ENCODE measurements at places on chromosomes 12 and 14.

DNA sequence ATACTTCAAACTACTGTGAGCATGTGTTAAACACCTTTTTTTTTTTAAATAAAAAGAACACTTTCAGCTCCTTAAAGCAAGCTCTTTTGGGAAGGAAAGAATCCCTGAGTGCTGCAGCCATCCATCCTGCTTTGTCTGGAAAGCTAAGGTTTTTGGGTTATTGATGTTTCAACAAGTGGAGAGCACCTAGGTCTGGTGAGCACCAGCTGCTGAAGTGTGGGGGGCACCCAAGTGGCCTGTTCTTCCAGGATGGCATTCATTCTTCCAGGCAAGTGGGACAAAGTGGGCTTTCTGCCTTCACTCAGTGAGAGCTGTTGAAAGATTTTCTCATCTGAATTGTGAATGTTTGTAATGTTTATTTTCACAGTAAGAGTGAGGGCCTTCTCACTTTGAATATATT, 49.9 kb downstream of the BORCS5 start:
- DNase-seq = no peak

DNA sequence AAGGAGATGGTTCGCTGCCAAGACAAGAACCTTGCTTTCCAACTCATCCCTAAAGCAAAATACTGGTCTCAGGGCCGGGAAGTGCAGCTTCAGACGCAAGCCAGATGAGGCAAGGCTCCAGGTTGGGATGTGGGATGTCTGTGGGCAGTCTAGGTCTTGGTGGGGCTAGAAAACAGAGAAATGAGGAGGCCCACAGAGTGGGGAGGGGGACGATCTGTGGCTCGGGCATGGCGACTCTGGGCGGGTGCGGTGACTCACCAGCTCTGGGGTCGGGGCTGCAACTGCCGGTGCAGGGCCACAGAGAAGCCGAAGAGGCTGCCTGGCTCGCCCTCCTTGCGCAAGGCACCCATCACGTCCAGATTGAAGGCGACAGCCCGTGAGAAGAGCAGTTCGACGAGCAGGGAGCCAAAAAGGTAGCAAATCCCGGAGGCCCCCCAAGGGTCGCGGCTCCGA, 459 bp downstream of the ITGA7 start:
- no peak for DNase-seq

- DNase-seq = no peak
Observed at GRCh38 chr14:103259801-103260628, 74.0 kb upstream of the EIF5 start.

- peak; percentile 100 for DNase-seq
Observed at GRCh38 chr14:68695326-68695768, 97.5 kb downstream of the ZFP36L1 start.

- no peak for DNase-seq
Observed at GRCh38 chr12:12934556-12934955, 17.4 kb downstream of the GPRC5D start.

- peak; percentile 56 for DNase-seq
Observed at GRCh38 chr12:95918194-95918993, 24.0 kb downstream of the CCDC38 start.

DNA sequence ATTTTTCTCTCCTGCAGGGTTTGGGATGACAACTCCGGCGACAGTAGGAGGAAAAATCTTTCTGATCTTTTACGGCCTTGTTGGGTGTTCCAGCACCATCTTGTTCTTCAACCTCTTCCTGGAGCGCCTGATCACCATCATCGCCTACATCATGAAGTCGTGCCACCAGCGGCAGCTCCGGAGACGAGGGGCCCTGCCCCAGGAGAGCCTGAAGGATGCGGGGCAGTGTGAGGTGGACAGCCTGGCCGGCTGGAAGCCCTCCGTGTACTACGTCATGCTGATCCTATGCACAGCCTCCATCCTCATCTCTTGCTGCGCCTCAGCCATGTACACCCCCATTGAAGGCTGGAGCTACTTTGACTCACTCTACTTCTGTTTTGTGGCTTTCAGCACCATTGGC, 72.3 kb upstream of the PSMC1 start:
- DNase-seq = no peak

- DNase-seq = no peak
Observed at GRCh38 chr14:36430662-36431084, 89.4 kb downstream of the NKX2-1 start.

DNA sequence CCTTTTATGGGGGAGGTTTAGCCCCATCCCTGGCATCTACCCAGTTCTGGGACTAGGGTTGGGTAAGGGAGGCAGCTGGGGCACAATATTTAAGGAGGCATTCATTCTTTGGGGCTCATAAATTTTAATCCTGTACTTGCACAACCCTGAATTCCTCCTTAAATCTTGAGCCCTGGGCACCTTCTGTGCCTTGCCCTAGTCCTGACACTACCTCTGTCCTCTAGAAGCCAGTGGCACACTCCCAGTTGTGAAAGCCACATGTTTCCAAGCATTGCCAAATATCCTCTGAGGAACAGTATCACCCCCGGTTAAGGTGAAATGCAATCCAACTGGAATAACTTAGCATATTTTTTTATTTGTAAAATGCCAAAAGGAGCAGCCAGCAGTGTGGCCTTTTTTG, 36.6 kb downstream of the SLC16A7 start:
- DNase-seq = peak; percentile 14

- no peak for DNase-seq
Observed at GRCh38 chr12:42420395-42420794, 94.4 kb downstream of the PPHLN1 start.

- no peak for DNase-seq
Observed at GRCh38 chr14:34398024-34398423, 64.0 kb downstream of the SPTSSA start.

DNA sequence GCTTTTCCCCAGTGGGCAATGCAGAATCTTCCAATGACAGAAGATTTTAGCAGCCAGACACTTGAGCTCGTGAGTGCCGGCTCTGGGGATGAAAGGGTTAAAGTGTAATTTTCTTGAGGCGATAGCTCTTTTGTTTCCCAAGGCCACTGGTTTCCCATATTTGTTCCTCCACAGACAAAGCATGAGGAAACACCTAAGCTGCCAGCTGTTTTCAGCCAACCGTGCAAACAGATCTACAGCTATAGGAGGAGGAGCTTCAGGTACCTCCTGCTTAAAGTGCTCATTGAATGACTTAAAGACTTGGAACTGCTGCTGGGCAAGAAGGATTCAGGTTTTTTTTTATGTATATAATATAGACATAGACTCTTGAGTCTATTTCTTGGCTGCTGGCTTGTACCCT, 1311.5 kb downstream of the TMEM121 start:
- no peak for DNase-seq

DNA sequence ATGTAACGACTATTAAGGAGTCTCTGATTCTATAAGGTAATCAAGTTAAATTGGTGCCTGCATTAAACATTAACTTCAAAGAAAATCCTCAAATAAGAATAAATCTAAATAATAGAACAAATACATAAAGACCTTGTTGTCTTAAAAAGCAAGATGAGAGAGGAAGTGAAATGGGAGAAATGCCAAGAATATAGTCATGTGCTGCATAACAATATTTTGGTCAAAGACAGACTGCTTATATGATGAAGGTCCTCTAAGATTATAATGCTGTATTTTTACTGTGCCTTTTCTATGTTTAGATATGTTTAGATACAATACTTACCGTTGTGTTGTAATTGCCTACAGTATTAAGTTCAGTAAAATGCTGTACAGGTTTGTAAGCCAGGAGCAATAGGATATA, 213.6 kb downstream of the C12orf42 start:
- DNase-seq = no peak

GRCh38 chr14:23694085-23694948, 58.2 kb downstream of the DHRS2 start:
- no peak for DNase-seq

DNA sequence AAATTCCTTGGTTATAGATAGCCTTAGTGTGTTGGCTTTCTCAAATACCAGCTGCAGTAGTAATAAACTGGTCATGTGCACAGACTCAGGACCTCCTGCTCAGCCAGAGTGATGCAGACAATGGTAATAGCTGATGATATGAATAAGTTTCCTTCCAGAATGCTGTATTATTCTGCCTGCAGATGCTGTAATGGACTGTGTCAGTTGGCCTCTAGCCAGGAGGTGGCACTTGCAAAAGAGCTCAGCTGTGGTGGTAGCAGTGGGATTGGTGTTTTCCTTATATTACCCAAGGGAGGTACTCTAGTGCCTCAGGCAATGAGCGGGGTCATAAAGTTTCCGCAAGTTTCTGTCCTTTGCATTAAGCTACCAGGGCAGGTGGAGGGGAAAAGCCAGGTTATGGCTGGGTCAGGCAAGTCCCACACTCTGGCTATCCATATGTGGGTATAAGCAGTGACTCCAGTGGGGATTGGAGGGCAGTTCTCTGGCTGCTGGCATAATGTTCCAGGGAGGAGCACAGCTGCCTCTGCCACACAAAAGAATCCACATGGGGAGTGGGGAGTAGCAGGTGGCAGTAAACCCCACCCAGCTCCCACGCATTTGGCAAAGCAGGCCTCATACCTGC, 14.0 kb upstream of the MUCL1 start:
- no peak for DNase-seq

GRCh38 chr12:124169577-124170284, 125.2 kb upstream of the RFLNA start:
- no peak for DNase-seq

- DNase-seq = peak; percentile 57
Observed at GRCh38 chr12:27922531-27923139, 49.9 kb downstream of the PTHLH start.

DNA sequence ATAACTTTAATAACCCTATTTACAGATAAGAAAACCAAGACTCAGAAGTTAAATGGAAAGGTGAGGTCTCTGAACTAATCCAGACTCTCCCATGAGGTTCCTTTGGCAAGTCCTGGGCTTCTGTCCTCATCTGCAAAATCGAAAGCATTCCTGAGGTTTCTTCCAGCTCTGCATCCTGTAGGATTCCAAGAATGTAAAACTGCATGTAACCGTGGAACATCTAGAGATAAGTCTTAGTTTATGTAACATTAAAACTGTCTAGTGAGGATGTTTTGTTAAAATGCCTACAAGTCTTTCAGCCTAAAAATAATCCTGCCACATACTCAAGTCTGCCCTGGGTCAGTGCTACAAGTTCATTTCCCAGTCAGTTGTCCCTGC, 7.3 kb upstream of the ITFG2 start:
- DNase-seq = no peak

- peak; percentile 4 for DNase-seq
Observed at GRCh38 chr12:125029761-125030358, 35.4 kb upstream of the AACS start.

- DNase-seq = no peak
Observed at GRCh38 chr12:51538149-51538548, 52.9 kb upstream of the SCN8A start.

GRCh38 chr12:4918950-4919660, 9.4 kb downstream of the KCNA1 start:
- peak; percentile 35 for DNase-seq

DNA sequence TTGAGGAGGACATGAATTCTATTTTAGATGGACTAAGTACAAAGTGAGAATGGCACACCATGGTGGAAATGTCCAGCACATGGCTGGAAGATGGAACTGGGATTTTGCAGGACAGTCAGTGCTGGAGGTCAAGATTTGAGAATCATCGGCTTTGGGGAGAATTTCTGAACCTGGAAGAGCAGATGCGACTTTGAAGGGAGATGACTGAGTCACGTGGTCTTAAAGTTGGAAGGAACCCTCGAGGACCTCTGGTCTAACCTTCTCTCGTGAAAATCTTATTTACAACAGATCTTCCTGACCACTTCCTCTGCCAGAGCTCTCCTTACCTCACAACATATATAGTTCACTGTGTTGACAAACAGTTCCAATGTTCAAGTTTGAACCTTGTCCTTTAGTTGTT, 415.4 kb downstream of the ATP23 start:
- DNase-seq = no peak

GRCh38 chr14:88937706-88938105, 113.3 kb downstream of the TTC8 start:
- DNase-seq = no peak

- peak; percentile 29 for DNase-seq
Observed at GRCh38 chr12:21642707-21643389, 14.8 kb downstream of the LDHB start.

GRCh38 chr12:71010143-71010479, 89.6 kb upstream of the PTPRR start:
- peak; percentile 42 for DNase-seq

DNA sequence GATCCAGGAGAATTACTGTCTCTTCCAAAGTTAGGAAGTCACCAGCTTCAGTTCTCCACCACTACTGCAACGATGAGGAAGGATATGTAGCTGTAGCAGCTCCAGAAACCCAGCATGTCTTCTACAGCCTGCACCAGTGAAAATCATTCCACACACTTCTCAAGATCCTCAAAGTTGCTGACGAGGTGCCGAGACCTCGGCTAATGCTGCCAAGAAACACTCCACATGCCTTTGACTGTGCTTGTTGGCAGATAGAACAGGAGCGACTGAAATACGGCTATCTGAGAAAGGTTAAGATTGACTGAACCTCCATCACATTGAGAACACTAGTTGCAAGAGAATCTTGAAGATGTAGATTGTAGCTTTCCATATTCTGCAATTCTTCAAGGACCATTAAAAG, 241.9 kb downstream of the PPFIA2 start:
- DNase-seq = no peak

DNA sequence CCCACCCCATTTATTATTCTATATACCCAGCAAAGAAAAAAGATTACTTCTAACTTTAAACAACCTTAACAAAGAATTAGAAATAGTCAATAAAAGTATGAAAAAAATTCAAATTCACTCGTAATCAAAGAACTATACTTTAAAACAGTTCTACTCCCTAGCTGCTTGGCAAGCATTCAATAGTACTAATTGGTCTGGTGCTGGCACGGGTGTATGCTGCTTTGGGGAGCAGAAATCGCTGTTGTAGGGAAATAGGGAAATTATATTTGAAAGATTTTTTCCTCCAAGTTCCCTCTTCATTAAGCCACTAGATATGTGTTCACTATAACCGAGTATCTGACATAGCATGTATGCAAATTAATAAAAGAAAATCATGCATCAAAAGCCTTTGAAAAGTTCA, 65.7 kb downstream of the DICER1 start:
- no peak for DNase-seq

DNA sequence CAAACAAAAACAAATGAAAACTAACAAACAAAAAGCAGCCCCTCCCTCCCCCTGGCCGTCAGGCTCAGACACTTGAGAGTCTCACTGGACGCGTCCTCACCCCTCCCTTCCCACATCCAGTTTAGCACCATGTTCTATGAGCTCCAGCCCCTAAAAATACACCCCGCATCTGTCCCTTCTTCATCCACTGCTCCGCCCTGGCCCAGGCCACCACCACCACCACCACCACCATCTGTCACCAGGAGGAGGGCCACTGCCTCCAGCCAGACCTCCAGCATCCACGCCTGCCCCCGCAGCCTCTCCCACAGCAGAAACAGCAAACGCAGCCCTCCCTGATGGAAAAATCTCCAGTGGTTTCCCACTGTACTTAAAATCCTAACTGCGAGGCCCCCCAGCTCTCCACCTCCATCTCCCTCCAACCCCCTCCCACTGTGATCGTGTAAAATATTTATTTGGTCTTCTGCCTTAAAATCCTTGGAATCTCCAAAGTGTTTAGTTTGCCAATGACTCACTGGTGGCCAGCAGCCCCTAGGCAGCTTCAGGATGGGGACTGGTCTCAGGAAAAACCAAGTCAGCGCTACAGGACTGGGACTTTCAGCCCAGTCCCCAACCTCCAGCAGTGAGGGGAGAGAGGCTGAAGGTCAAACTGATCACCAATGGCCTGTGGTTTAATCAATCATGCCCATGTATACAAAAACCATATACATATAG, 95.1 kb downstream of the SCARB1 start:
- no peak for DNase-seq

All from fibroblast of mammary gland (primary cell).